CD4-positive, alpha-beta T cell treated with Interleukin-1 beta for 1 hour (primary cell): ENCODE measurements at places on chromosomes 1 and 21.
A peak's percentile ranks its signal among the peaks of the same experiment; 100 is the strongest.

DNA sequence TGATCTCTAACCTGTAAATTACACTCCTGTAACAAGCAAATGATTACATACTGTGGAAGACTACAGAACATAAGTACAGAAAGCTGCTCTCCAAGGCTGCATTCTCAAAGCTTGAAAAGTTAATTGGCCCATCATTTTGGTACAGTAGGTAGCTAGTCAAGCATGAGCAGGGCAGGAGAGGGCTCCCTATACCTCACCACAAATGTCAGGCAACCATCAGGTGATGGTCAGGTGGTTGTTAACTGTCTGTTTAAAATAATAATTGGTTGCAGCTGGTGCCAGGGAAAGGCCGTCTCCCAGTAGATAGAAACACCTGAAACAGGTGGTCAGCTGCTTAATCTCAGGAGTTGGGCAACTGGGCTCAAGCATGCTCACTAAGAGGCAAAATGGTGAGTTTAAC lies 13.1 kb upstream of the SLC1A7 start:
- DNase-seq, result no peak

DNA sequence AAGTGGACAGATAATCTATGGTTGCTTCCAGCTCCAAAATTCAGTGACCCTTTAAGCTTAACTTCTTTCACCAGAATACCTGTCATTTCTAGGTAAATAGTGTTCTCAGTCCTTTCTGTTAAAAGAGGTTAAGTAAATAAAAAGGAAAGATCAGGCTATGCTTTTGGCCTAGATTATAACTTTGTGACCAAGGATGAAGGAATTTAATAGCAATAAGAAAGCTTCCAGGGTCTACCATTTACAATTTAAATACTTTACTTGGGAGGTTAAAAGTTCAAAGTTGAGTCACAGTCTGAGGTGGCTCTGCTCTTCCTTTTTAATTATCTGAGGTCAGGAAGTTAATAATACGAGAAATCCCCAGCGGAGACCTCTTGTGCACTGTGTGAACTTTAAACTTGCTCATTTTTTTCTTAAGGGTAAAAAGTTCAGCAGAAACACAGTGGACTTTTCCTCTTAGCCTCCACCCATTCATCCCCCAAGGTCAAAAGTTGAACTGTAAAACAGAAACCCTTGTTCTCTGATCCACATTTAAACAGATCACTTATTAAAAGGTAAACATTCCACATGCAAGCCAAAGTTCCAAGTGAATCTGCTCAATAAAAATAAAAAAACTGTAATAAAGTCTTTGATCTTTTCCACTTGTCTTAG lies 187.1 kb downstream of the NRIP1 start:
- DNase-seq, result no peak

DNA sequence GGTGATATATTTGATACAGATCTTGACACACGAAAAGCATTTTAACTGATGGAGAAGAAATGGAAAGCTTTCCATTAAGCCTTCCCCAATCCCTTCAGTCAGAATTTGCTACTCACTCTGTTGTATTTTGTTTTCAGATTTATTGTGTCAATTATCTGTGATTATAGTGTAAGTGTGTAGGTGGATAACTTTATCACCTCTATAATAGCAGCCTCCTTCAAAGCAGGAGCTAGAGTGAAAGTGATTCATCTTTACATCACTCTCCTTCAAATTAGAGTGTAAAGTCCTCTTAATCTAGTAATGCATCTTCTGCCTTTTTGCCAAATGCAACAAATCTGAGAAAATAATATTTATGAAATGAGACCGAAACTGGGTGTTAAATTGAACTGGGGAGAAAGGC lies 459.7 kb upstream of the ZP4 start:
- DNase-seq, result no peak

GRCh38 chr1:212504171-212504803 lies 71.6 kb downstream of the NENF start:
- no peak for DNase-seq

DNA sequence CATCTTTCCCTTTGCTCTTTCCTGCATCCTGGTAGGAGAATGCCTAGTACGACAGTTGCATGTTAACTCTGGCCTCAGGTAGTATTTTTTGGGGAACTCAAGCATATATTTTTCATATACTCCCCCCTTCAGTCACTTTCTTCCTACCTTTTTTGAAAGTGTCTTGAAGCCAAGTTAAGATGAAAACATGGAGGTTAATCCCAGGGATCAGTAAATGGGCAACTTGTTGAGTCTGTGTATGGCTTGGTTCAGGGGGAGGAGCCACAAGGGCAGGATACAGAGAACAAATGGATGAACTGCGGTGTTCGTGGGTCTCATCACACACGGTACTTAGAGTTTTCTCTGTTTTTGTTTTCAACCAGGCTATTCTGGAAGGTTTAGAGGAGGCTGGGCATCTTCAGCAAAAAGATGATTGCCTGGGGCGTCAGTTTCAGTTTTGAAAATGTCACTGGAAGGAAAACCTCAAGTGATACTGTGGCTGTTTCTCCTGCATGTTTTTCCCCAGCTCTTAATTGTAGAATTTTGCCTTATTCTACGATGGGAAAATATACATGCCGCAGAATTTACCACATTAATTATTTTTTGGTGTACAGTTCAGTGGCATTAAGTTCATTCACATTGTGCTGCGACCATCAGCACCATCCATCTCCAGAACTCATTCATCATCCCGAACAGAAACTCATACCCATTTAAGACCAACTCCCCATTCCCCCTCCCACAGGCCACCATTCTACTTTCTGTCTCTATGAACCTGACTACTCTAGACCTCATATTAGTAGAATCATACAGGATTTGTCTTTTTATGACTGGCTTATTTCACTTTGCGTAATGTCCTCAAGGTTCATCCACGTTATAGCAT lies 71.5 kb downstream of the MAP10 start:
- DNase-seq, result no peak

DNA sequence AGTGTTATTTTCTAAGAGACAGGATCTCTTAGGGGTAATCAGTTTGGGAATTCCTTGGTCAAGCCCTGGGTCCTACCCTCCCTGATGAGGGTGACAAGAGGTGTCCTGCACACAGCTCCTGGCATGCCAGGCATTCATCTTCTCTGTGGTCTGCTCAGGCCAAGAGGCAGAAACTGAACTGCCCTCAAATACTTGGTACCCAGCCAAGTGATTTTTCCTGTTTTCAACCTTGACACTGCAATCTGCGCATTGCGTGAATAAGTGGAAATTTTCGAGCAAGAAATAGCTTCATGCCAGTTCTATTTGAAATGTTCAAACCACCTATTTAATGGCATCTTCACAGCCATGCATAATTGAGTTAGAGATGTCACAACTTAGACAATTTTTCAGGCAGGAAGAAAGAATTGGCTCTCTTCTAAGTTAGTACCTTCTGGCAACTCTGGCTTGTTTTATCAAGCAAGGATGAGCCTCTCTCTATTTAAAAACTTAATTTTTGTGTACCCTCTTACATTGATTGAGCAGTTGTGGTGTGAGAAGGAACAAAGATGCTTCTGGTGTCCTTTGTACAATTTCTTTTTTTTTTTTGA lies 27.0 kb downstream of the DNM3 start:
- DNase-seq, result no peak

DNA sequence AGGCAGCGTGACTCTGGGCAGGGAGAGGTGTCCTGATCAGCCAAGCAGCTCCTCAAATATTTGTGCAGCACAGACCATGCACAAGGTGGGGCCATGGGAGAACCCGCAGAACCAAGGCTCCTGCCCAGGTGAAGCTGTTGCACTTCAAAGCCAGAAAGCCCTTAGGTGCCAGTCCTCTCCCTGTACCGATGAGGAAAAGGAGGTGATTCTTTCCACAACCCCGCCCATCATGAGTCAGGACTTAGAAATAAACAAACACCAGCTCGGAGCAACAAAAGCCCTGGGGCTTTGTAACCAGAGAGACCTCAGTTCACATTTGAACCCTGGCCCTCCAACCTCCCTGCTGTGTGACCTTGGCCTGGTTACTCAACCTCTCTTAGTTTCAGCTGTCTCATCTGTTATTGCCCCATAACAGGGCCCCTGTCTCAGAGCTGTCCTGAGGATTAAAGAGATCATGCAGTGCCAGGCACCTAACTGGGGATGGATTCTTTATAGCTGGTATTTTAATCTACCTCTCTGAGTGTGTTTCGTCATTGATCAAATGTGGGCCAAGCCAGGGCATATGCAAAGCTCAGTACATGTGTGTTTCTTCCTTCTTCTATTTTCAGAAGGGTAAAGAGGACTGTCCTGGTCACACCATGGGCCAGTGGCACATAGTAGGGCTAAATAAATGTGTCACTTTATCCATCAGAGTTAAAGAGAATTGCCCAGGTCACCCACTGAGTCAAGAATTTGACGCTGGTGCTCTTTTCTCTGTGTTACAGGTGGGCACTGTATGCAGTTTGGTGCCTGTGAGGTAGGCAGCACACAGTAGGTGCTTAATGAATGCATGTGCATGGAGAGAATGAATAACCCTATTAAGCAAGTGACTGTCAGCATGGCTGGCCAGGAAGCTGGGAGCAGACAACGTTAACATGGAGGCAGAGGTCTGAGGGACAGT lies 1.4 kb downstream of the LDLRAD1 start:
- no peak for DNase-seq

DNA sequence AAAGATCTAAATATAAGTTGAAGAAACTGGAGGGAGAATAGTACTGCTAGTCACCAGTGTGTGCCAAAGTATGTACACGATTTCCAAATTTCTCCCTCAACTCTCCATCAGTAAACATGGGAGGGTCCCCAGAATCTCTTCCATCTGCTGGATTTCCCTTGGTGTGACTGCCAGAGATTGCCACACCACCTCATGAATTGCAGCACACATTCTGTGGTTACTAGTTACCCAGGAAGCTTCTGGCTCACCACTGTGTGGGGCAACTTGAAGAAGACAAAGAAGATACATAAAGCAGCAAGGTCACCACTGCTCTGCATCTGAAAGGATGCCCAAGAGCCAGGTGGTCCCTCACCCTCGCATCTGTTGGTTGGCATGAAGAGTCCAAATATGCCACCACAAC lies 191.7 kb upstream of the ESRRG start:
- no peak for DNase-seq

DNA sequence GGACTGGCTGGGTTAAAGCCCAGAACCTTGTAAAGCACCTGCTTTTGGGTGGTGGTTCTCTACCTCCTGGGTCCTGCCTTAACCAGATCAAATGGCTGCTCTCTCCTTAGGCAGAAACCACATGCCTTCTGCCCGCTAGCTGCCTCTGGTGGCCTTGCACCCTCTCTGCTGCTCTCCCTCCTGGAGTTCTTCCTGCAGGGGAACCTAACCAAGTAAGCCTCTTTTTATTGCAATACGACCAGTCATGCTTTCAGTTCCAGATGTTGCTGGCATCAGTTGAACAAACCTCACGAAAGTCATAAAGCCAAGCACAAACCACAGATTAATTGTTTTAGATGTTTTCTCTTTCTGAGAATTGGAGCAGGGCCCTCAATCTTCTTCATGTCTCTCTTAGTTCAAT lies 118.9 kb downstream of the GDAP2 start:
- DNase-seq, result no peak

GRCh38 chr1:225962440-225962975 lies 21.5 kb upstream of the LEFTY2 start:
- peak; percentile 52 for DNase-seq
